ENCODE measurements at places on chromosomes 3 and 15.

- no peak for DNase-seq
These were observed 1476.9 kb downstream of the SI start for GRCh38 chr3:163601426-163601825.

GRCh38 chr3:191634902-191635301 lies 173.9 kb downstream of the PYDC2 start:
- no peak for DNase-seq

- DNase-seq: no peak
These were observed 656.8 kb upstream of the NECTIN3 start for GRCh38 chr3:110414855-110415254.

- no peak for DNase-seq
These were observed 38.9 kb upstream of the CDCP1 start for GRCh38 chr3:45185052-45185451.

Data from progenitor cell of endocrine pancreas (in vitro differentiated cells).